ENCODE measurements at places on chromosomes 16 and 17.

GRCh38 chr16:85902366-85903155 lies 3.6 kb downstream of the IRF8 start:
- peak; percentile 1 for DNase-seq

GRCh38 chr16:82175627-82176026 lies 5.6 kb upstream of the MPHOSPH6 start:
- no peak for DNase-seq

DNA sequence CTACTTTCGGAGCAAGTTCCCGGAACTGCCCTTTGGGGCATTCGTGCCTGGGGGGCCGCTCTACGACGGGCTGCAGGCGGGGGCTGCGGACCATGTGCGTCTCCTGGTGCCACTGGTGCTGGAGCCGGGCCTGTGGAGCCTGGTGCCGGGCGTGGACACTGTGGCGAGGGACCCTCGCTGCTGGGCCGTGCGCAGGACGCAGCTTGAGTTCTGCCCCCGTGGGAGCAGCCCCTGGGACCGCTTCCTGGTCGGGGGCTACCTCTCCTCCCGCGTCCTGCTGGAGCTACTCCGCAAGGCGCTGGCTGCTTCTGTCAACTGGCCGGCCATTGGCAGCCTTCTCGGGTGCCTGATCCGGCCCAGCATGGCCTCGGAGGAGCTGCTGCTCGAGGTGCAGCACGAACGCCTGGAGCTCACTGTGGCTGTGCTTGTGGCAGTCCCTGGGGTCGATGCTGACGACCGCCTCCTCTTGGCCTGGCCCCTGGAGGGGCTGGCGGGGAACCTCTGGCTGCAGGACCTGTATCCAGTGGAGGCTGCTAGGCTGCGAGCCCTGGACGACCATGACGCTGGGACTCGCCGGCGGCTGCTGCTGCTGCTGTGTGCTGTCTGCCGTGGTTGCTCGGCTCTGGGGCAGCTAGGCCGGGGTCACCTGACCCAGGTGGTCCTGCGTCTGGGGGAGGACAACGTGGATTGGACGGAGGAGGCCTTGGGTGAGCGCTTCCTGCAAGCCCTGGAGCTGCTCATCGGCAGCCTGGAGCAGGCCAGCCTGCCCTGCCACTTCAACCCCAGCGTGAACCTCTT lies 3.6 kb downstream of the MIEF2 start:
- no peak for DNase-seq

- no peak for DNase-seq
These were observed 94.8 kb downstream of the TNFRSF13B start for GRCh38 chr17:16877099-16877498.

GRCh38 chr17:36695082-36695481 lies 93.7 kb downstream of the MRM1 start:
- DNase-seq: no peak

GRCh38 chr16:8849411-8850011 lies 19.3 kb downstream of the CARHSP1 start:
- peak; percentile 18 for DNase-seq

DNA sequence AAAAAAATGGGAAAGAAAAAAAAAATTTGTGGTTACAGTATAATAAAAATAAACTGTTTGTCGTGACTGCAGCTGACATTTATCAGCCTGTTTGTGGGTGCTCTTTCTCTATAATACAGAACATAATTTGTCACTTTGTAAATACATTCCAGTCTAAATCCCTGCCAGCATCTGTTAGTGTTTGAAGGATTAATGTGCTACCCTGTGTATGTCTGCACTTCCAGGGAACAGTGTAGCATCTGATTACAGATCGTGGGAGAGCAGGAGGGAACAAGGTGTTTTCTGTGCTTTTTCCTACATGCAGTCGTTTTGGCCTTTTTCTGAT lies 265.1 kb downstream of the WWOX start:
- DNase-seq: no peak

GRCh38 chr17:31089471-31089870 lies 5.3 kb upstream of the NF1 start:
- no peak for DNase-seq

- no peak for DNase-seq
These were observed 34.6 kb upstream of the TRAP1 start for GRCh38 chr16:3751878-3752277.

DNA sequence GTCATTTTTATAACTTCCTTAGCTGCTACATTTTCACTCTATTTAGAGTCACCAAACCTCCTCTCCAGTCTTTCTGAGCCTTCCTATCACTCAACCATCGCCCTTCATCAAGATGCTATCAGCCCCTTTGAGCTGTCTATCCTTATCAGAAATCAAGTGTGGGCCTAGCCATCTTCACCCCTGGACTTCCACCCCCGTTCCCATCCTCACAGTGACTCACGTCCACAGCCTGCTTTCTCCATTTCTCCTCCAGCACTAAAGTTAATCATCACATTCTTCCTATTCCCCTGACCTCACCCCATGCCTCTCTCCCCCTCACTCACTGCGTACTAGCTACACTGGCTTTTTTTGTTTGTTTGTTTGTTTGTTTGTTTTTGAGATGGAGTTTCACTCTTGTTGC lies 2.4 kb upstream of the TEKT3 start:
- no peak for DNase-seq

- peak; percentile 77 for DNase-seq
These were observed 632 bp upstream of the RTN4RL1 start for GRCh38 chr17:2025622-2026309.

- DNase-seq: no peak
These were observed 56.3 kb downstream of the LMF1 start for GRCh38 chr16:914440-914839.

GRCh38 chr16:81357711-81358260 lies 43.0 kb downstream of the GAN start:
- DNase-seq: no peak

DNA sequence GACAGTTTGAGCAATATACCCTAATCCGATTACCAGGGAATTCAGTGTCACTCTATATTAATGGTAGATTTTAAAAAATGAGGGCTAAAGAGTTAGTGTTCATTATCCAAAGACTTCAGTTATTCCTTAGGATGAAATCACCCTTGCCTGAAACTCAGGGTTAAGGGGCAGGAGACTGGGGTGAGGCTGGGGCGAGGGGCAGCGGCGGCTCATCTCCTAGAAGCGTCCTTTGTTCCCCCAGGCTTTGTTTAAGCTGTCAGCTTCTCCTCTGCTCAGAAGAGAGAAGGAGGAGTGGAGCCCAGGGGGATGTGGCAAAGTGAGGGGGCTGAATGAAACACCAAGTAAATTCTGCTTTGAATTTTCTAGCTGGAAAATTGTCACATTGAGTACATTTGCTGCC lies 117.7 kb upstream of the ELAC2 start:
- DNase-seq: no peak

GRCh38 chr17:3639981-3640596 lies 3.5 kb downstream of the CTNS start:
- no peak for DNase-seq

- DNase-seq: peak; percentile 76
These were observed 37.7 kb downstream of the RNF135 start for GRCh38 chr17:31008374-31009041.

DNA sequence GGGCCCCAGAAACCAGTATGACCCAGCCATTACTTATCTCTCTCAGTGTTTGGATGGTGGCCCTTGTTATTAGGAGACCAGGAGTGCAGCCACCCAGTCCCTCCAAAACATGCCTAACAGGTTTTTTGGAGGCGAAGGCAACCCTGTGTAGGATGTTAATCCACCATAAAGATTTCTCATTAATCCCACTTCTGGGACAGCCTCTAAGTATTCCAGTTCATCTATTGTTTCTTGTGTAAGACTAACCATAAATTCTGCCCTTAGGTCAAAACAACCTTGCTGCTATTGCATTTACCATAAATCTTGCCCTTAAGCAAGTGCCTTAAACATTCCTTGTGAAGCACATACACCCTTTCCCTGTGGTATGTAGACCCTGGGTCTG lies 21.5 kb upstream of the OR1F1 start:
- no peak for DNase-seq

DNA sequence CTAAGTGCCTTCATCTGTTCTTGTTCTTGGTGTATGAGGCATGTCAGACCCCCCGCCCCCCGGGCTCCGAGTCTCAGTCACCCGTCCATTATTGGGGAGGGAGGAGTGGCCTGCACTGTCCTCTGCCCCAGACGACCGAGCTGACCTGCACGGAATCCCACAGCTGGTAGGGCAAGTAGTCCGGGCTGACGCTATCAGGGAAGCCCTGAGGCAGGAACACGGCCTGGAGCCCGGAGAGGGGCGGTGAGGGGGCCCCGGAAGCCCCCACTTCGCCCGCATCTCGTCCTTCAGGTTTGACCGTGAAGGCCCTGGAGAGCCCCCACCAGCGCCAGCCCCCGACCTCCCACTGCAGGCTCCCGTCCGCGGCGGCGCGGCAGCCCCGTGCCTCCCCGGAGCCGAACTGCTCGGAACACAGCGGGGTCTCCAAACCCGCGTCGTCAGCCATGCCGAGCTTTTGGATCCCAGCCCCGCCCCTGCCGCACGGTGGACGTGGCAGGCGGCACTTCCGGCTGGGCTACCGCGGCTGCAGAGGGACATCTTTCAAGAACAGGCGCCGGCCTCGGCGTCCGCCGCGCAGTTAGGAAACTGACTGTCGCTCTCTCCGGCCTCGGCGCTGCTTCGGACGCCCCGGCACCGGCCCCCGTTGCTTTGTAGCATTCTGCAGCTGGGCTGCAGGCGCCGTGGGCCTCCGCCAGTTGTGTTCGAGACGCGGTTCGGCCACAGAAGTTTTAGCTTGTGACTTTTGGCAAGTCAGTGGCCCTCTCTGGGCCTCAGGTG lies at the start of gene RUSF1:
Gene RUSF1 (minus strand): TSS at position 463 of the 777 bp plus-strand sequence. CDS start 18 bp downstream, at position 445.
- peak; percentile 95 for DNase-seq

DNA sequence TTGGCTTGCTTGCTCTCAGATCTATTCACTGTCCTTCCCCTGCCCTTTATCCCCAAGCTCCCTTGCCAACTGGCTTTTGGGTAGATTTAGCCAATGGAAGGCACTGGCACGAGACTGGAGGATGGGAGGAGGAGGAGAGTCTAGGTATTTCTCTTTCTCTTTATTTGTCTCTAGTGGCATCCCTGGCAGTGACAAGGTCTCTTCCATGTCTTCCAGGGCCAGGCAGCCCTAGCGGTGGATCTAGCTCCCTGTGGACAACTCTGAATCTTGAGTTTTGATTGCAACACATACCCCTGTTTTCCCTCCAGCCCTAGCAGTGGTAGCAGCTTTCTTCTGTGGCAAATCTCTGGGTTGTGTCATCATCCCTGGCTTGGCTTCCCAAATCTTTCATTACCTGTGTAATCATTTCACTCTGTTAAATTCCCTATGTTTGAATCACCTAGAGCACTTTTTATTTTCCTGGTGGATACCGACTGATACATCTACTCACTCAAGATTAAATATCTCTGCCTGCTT lies 171.1 kb upstream of the IRX6 start:
- DNase-seq: no peak

DNA sequence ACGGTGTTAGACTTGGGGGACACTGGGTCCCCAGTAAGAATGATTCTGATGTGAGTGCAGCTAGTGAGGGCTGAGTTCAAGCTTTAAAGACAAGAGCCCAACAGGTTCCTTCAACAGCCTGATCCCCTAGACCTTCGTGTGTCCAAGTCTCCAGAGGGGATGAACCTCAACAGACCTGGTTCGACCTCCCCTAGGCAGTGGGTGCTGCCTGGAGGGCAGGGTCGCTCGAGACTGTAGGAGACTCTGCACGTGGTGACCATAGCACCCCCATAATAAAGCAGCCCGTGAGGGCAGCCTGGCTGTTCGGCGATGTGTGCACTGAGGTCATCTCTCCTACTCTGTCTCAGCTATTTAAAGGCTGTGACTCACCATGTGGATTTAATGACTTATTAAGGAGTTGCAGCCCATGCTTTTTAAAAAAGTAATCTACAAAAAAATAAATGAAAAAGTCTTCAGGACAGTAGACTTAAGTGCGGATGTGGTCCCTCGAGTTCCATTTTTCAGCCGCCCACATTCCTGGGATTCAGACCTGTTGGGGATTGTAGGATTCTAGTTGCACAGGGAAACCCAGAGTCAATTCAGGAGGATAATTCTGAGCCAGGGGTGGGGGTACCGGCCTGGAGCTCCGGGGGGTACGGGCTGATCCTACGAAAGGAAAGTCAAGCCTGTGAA lies 23.4 kb upstream of the METRNL start:
- no peak for DNase-seq

GRCh38 chr16:12853972-12854371 lies 47.4 kb upstream of the SHISA9 start:
- DNase-seq: no peak

- DNase-seq: no peak
These were observed 99.4 kb downstream of the OR1D5 start for GRCh38 chr17:2964028-2964356.

Measured in left hindlimb (tissue), 1 donor.